ENCODE measurements at places on chromosomes 2 and 18.

DNA sequence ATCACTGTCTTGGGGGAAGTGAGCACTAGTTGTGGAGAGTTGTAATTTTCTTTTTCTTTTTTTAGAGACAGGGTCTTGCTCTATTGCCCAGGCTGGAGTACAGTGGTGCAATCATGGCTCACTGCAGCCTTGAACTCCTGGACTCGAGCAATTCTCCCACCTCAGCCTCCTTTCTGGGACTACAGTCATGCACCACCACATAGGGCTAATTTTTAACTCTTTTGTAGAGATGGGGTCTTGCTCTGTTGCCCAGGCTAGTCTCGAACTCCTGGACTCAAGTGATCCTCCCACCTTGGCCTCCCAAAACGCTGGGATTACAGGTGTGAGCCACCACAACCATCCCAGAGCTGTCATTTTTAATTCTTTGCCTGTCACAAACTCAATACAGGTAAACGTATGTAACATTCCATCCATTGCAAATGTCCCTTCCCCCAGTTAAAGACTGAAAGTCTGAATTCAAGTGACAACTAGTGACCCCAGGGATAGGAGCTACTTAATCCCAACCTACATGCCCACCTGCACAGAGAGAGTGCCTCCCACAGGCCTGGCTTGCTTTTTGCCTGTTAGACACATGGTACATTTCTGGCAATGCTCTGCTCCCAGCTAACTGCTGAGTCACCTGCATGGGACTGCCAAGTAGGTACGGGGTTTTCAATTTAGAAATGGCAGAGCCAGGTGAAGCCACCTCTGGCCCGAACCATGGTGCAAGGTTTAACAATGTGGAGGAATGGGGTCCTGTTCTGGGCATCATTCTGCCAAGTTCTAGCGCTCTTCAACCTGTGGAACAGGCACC lies 60.6 kb downstream of the CYB5A start:
- DNase-seq, result no peak

GRCh38 chr2:217801115-217801531 lies 201.7 kb downstream of the TNS1 start:
- no peak for DNase-seq

GRCh38 chr2:33420726-33421125 lies 55.7 kb upstream of the RASGRP3 start:
- DNase-seq, result peak; percentile 57

DNA sequence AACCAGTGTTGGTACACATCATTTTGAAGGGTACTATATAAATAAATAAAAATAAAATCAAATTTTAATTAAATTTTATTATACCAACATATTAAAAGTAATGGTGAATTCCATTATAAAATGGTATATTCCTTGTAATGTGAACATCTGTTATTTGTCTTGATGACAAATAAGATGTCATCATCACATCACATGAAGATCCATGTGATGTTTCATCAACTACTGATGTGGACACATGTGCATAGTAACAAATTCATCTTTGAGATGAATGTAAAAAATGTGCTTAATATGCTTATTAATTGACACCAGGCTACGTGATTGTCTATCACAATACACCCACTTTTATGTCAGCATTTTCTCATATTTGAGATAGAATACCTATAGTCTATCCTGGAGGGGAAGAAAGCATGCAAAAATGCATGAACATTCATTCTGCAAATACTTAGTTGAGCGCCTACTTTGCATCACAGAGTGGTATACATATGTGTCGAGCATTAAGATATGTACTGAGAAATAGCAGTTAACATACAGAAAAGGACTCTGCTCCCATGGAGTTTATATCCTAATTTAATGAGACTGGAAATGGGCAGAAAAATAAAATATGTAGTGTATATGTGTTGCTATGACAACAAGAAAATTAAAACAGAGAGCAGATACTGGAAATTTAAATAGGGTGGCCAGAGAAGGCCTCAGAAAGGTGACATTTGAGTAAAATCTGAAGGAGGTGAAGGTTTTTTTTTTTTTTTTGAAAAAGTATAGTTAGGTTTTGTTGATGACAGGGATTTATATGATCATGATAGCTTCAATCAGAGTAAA lies 281.1 kb downstream of the ARHGAP15 start:
- DNase-seq, result no peak

Measured in astrocyte (in vitro differentiated cells and primary cell).